ENCODE measurements at places on chromosomes 7 and 10. TPM values are rescaled to one million over a fixed set of nuclear protein-coding genes. Genes with fewer than 3 reads are reported as not detected.

The SORCS1 gene
- total RNA-seq, result 0.10 TPM

The OR6B1 gene
- not detected for total RNA-seq

The HOGA1 gene
- total RNA-seq, result 1.1 TPM

DNA sequence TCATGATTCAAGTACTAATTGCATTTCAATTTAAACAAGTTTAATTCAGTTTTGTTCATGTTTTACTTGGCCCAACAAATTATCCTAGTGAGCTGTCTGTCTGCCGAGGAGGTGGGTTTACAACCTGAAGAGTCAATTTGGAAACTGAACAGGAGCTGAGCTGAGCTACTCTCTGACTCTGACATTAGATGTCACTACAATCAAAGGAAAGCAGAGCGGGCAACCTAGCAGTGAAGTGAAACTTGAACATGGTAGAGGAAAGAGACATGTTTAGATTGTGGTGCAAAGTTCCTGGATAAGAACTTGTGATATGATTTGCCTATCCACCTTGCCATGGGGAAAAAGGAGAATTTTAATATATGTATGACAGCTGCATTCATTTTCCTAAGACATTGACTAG, 9.6 kb upstream of the AGR3 start:
- no peaks in the 10 kb centered on the region for H3K27me3 ChIP-seq
- H3K36me3 ChIP-seq, result no peaks in the 10 kb centered on the region
- DNase-seq, result no peak

- H3K4me3 ChIP-seq, result no peak overlapping the region
- H3K36me3 ChIP-seq, result no peaks in the 10 kb centered on the region
- H3K27ac ChIP-seq, result no peak overlapping the region
- DNase-seq, result no peak
- peaks cover 15% of the 10 kb centered on the region for H3K4me1 ChIP-seq
Measured at GRCh38 chr10:63421591-63421990, 44.2 kb downstream of the JMJD1C start.

- H3K27ac ChIP-seq, result no peak overlapping the region
- no peaks in the 10 kb centered on the region for H3K36me3 ChIP-seq
- H3K4me1 ChIP-seq, result peaks cover 23% of the 10 kb centered on the region
- DNase-seq, result no peak
Measured at GRCh38 chr7:106109521-106110237, 2.4 kb downstream of the SYPL1 start.

- no peaks in the 10 kb centered on the region for H3K4me1 ChIP-seq
Measured at GRCh38 chr10:21161647-21162046, 264.5 kb upstream of the NEBL start.

DNA sequence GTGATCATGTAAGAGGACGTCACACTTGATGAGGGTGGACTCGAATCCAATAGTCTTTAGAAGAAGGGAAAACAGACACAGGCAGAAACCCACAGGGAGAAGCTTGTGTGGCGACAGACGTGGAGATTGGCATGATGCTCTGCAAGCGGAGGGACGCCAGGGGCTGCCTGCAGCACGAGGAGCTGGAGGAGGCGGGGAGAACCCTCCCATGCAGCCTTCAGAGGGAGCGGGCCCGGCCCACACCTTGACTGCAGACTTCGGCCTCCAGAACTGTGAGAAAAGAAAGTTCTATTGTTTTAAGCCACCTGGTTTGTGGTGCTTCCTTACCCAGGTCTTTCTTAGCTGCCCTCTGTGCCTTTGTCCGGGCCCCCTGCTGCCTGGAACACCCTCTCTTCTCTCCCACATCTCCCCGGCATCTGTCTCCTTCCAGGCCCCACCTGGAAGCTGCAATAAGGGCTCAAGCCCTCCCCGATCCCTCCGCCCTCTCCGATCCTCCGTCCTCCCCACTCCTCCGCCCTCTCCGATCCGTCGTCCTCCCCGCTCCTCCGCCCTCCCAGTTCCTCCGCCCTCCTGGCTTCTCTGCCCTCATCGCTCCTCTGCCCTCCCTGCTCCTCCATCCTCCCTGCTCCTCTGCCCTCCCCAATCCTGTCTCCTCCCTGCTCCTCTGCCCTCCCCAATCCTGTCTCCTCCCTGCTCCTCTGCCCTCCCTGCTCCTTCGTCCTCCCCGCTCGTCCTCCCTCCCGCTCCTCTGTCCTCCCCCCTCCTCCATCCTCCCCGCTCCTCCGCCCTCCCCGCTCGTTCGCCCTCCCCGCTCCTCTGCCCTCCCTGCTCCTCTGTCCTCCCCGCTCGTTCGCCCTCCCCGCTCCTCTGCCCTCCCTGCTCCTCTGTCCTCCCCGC, 17.4 kb upstream of the PRKAG2 start:
- peaks cover 7% of the 10 kb centered on the region for H3K4me1 ChIP-seq
- H3K27ac ChIP-seq, result no peak overlapping the region
- no peaks in the 10 kb centered on the region for H3K27me3 ChIP-seq
- DNase-seq, result no peak
- no peak overlapping the region for H3K4me3 ChIP-seq

DNA sequence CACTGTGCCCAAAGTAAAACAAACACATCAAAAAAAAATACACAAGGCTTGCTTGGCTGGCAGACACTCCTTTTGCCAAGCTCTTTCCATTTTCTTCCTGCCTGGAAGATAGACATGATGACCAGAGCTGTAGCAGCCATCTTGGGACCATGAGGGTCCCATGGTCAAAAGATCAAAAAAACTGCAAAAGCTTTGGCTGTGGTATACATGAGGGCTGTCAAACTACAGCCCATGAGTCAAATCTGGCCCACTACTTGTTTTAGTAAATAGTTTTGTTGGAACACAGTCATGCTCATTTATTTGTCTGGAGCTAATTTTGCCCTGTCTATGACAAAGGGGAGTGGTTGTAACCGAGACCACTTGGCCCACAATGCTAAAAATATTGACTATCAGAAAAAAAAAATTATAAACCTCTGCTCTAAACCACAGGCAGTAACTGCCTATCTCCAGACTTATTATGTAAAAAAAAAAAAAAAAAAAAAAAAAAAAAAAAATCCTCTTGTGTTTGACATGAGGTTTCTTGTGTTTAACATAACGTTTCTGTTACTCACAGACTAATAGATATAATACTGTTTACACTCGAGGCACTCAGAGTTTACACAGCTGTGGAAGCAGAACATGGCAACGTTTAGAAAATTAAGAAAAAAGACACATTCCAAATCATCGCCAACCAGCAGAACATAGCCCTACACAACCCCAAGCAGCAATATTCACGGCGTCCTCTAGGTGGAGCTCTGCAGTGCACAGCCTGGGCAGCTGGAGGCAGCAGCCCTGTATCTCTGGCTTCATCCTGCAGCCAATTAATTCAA, 36.9 kb downstream of the ASB13 start:
- H3K4me3 ChIP-seq, result no peak overlapping the region
- H3K36me3 ChIP-seq, result no peaks in the 10 kb centered on the region
- H3K27me3 ChIP-seq, result no peaks in the 10 kb centered on the region
- peak; percentile 84 for DNase-seq
- no peak overlapping the region for H3K27ac ChIP-seq
- peaks cover 8% of the 10 kb centered on the region for H3K4me1 ChIP-seq

GRCh38 chr7:150568714-150569113, 1.5 kb downstream of the GIMAP4 start:
- peak overlapping the region; percentile 83 for H3K27ac ChIP-seq

DNA sequence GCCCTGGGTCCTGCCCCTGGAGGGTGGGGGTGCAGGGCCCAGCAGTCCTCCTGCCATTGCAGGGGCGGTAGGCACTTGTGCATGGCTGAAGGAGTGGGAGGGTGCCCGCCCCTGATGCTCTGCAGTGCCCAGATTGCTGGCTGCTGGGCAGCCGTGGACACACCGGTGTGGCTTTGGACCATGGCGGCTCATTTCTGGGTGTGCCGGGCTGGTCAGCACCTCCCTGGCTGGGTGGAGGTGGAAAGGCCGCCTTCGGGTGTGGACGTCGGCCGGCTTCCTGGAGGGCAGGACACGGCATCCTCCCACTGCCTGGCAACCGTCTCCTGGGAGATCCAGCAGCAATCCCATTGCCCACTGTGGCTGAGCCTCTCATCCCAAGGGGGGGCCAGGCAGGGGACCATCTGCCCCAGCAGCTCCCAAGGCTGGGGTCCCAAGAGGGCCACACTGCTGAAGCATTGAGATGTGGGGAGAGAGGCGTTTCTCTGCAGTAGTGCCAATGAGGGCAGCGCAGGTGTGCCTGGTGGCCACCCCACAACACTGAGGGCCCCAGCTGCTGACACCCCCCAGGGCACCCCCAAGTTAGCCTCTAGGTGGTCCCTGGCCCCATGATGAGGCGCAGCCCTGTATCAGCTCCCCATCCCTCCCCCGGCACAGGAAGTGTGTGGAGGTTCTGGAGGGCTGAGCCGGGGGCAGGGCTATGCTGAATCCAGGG, 12.9 kb downstream of the TTYH3 start:
- peaks cover 46% of the 10 kb centered on the region for H3K4me1 ChIP-seq
- H3K27ac ChIP-seq, result no peak overlapping the region
- peak; percentile 73 for DNase-seq
- H3K4me3 ChIP-seq, result no peak overlapping the region

DNA sequence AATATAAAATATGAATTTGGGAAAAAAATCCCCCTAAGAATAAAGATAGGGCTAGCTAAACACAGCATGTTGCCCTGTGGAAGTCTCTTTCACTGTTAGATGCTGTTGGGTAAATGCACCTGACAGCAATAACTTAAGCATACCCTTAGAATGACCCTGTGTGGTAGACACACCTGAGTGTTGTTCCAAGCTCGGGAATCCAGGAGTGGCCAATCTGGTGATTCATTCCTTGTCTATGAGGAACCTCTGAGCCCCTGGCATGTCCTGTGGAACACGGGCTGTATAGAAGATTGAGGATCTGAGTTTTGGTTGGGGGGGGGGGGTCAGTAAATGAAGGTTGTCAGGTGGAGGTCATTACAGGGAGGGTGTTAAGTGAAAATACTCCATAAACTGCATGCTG, 730.0 kb upstream of the IGFBP3 start:
- DNase-seq, result peak; percentile 33
- no peaks in the 10 kb centered on the region for H3K27me3 ChIP-seq
- peak overlapping the region; percentile 30 for H3K27ac ChIP-seq
- H3K4me1 ChIP-seq, result no peaks in the 10 kb centered on the region

DNA sequence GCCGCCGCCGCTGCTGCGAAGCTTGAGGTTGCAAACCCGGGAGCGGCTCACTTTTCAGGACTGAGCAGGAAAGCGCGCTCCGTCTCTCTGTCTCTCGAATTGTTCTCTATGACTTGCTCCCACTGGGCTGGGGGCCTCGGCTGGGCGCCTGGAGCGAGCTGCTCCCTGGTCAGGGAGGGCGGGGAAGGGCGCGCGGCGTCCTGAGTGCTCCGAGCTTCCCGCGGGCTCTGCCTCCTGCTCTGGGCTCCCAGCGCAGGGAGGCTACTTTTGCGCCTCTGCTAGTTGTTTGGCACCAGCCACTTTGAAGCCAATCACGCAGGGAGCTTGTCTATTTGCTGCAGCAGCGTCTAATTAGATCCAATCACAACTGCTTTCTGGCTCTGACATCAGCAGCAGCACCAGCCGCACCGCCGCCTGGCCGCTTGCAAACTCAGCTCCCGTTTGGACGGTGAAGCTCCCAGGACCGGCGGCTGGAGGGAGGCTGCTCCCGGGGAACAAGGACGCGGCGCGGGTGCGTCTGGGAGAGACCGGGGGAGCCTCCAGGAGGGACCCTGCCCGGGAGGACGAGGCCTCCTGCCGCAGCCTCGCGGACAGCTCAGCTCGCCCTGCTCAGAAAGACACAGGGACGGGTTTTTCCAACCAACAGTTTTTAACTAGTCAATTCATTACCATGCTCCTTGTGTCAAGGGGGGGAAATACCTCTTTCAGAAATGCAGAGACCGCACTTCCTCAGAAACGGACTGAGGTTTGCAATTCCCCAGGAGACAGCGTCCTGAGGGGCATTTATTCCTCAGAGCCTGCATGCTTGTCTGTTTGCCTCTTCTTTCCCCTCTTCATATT, at the start of gene ADARB2:
Gene ADARB2, minus strand, starts transcription at position 304 of the 840 bp plus-strand sequence.
- peak within 1 kb of the TSS; percentile 25 for H3K4me3 ChIP-seq
- no peaks in the 10 kb centered on the region for H3K4me1 ChIP-seq
- peak; percentile 84 for DNase-seq
- no peak within 1 kb of the TSS for H3K27ac ChIP-seq
- H3K36me3 ChIP-seq, result no peaks in the 10 kb centered on the region
- peaks cover 18% of the 10 kb centered on the region for H3K27me3 ChIP-seq

- H3K36me3 ChIP-seq, result no peaks in the 10 kb centered on the region
- DNase-seq, result no peak
- H3K27me3 ChIP-seq, result no peaks in the 10 kb centered on the region
Measured at GRCh38 chr7:121603886-121604285, 207.8 kb upstream of the FAM3C start.

- H3K27me3 ChIP-seq, result no peaks in the 10 kb centered on the region
- no peak for DNase-seq
- H3K4me3 ChIP-seq, result no peak overlapping the region
Measured at GRCh38 chr7:51060536-51060935, 256.1 kb downstream of the COBL start.

DNA sequence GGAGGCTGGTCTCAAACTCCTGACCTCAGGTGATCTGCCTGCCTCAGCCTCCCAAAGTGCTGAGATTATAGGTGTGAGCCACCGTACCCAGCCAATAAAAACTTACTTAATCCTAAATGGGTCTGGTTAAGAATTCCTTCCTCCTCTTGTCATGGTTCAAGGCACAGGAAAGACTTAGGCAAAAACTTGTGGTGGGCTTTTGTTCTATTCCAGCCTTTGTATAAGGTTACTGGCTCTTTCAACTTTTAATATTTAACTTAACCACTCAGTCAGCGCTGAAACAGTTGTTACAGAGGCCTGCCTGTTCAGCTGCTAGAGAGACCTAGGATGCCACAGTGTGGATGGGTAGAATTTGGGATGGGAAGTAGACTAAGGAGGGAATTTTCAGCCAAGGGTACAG, 28.1 kb upstream of the GARS1 start:
- H3K4me3 ChIP-seq, result no peak overlapping the region
- peaks cover 63% of the 10 kb centered on the region for H3K36me3 ChIP-seq
- no peak overlapping the region for H3K27ac ChIP-seq
- no peaks in the 10 kb centered on the region for H3K4me1 ChIP-seq
- H3K27me3 ChIP-seq, result no peaks in the 10 kb centered on the region
- no peak for DNase-seq

GRCh38 chr10:79602953-79603352, 7.8 kb upstream of the SFTPA1 start:
- H3K4me1 ChIP-seq, result peaks cover 5% of the 10 kb centered on the region
- H3K27ac ChIP-seq, result no peak overlapping the region
- no peak overlapping the region for H3K4me3 ChIP-seq
- H3K36me3 ChIP-seq, result no peaks in the 10 kb centered on the region
- no peaks in the 10 kb centered on the region for H3K27me3 ChIP-seq

DNA sequence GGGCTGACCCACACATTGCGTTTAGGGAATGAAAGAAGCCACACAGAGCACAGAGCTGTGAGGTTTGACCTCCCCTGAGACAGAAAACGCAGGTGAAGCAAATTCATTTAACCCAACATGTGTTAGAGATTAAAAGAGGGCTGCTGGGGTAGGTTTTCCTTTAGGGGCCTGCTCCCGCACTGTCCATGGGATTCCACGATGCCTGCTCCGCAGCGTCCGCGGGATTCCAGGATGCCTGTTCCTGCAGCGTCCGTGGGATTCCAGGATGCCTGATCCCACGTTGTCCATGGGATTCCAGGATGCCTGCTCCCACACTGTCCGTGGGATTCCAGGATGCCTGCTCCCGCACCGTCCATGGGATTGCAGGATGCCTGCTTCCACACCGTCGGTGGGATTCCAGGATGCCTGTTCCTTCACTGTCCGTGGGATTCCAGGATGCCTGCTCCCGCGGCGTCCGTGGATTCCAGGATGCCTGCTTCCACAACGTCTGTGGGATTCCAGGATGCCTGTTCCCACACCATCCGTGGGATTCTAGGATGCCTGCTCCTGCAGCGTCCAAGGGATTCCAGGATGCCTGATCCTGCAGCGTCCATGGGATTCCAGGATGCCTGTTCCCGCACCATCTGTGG, 78.7 kb downstream of the VIPR2 start:
- no peaks in the 10 kb centered on the region for H3K27me3 ChIP-seq
- DNase-seq, result no peak
- H3K36me3 ChIP-seq, result no peaks in the 10 kb centered on the region
- no peak overlapping the region for H3K27ac ChIP-seq

GRCh38 chr7:6166443-6166891, 106.0 kb downstream of the CYTH3 start:
- DNase-seq, result no peak
- no peaks in the 10 kb centered on the region for H3K27me3 ChIP-seq
- peaks cover 41% of the 10 kb centered on the region for H3K36me3 ChIP-seq
